ENCODE measurements at places on chromosomes 7 and 10.
A peak's percentile ranks its signal among the peaks of the same experiment; 100 is the strongest.

DNA sequence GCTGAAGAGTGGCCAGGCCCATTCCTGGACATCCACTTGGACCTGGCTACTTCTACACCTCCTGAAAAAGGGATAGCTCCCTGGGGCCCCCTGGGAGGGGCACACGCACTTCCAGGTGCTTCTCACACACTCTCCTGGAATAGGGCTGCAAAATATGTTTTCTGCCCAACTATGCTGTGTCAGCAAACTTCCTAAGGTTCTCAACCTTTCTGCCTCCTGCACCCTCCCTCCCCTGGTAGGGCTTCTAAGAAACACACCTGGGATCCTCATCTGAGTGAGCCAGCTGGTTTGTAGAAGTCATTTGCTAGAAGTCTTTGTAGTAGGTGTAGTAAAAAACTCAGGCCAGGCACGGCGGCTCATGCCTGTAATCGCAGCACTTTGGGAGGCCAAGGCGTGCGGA, 136.5 kb downstream of the ZMYND11 start:
- DNase-seq: no peak

DNA sequence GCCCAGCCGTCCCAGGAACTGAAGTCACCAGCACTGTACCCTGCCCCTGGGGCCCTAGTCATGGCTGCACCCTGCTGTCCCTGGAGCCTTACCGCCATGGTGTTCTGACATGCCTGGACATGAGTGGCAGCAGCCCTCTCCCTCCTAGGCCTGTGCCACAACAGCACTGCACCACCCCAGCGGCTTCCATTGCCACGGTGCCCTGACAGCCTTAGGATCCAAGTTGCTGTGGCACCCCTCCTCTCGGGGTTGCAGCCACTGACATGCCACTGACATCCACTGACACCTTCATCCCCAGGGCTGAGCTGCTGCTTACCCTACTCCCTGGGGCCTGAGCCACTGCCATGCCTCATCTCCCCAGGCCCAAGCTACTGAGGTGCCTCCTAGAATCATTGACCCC, 39.6 kb upstream of the SHH start:
- DNase-seq: no peak

DNA sequence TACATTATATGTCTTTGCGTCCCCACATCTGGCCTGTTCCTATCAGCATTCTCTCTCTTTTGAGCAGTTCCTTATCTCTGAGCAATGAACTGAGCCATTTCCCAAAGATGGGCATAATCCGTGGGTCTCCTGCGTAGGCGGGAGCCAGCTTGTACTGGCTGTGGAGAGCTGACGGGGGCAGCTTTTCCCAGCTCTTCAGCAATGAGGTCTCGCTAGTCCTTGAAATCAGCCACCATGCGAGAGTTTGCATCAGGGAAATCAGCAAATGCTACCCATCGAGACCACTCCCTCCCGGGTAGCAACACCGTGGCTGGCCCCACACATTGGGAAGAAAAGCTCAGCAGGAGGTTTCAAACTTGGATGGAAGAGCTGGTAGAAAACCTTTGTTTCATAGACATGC, 51.9 kb upstream of the FAM180A start:
- no peak for DNase-seq

GRCh38 chr7:477626-478220, 41.9 kb downstream of the PDGFA start:
- peak; percentile 30 for DNase-seq

GRCh38 chr10:33245343-33245742, 89.1 kb downstream of the NRP1 start:
- DNase-seq: no peak

DNA sequence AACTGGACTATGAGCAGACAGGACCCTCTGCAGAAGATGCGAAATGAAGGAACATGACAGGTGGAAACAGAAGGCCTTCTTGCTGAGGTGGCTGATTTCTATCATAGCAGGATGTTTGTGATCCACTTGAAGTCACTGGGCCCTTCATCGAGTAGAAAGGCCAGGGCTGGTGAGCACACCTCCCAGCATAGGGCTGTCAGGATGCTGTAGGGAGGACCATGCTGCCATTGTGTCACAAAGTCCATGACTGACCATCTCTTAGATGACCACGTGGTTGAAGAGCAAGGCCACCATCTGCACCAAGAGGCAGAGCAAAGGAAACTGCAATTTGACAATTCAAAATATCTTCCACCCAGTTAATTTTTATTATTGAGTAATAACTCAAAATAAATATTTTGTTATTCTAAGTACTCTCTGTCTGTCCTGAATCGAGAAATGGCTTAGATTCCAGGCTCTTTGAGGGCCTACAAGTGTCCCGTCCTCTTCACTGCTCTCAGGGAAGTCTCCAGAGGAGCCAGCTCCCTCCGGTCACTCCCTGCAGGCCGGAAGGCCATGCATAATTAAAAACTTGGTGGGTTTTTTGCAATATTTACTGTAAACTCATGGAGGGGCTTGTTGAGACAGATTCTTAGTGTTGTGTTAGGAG, 249.3 kb upstream of the ZMIZ1 start:
- no peak for DNase-seq

GRCh38 chr10:128734161-128734560, 607.9 kb upstream of the MKI67 start:
- no peak for DNase-seq

GRCh38 chr10:117364110-117364960, 10.9 kb downstream of the PDZD8 start:
- DNase-seq: peak; percentile 52

DNA sequence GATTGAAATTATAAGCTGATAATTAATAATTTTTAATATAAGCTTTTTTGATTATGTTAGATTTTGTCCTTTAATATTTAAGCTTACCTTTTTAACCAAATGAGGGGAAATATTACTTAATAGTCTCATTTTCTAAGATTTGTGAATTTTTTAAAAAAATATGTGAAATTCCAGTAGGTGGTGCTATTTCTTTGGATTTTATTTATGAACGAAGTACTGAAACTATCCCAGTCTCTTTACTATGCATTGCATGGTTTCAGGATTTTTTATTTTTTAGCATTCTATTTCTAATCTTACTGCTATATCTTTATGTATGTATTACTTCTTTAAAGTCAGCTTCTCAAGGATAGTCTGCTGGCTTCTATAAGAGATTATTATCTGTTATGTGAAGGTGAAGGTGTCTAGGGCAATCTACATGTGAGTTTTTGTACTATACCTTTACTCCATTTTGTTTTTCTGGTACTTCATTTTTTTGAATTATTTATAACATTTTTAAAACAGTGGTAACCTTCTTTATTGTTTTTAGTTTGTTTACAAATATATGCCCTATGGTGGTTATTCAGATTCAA, 78.3 kb downstream of the ATRNL1 start:
- DNase-seq: peak; percentile 2

DNA sequence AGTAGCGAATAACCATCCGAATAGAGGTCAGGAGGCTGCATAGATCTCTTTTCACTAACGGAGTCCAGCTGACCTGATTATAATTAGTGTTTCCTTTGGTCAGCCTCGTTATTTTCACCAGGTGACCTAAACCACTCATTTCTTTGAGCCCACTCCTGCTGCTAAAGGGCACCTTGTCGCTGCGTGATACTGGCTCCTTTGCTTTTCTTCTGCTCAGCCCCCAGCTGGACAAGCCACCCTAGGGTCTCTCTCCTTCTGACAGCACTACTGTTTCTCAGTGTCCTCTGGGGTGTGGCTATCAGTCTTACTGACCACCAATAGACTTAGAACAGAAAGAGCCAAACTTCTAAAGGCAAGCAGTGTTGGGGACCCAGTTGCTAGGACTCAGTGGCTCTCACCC, 2.7 kb upstream of the IGFBP3 start:
- no peak for DNase-seq

GRCh38 chr10:65765006-65765541, 1160.8 kb upstream of the LRRTM3 start:
- DNase-seq: no peak

- no peak for DNase-seq
Measured at GRCh38 chr10:102675011-102675665, 30.9 kb downstream of the TRIM8 start.

DNA sequence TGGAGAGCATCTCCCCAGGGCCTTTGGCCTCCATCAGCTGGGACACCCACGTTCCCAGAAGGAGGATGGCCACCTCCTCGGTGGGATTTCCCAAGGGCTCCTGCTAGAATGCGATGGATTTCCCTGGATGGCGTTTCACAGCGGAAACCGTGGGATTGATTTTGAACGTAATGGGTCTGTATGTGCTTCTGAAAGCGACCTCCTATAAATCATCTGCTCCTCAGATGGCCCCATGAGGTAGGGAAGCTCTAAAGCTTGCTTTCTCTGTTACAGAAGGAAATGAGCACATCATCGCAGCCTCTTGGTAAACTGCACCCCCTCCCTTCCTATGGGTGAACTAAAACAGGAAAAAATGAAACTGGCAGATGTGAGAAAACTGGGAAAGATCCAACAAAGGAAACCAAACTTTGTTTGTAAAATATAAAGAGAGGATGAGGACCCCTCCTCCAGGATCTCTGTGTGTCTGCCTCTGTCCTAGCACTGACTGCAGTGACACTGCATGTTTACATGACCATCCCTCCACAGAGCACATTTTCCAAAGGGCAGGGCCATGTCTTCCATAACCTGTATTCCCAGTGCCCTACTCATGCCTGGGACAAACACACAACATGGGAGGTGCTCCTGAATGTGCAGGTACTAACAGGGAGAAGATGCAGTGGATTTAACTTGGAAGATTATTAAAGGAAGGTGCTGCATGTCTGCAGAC, 57.6 kb downstream of the LYZL1 start:
- DNase-seq: no peak

DNA sequence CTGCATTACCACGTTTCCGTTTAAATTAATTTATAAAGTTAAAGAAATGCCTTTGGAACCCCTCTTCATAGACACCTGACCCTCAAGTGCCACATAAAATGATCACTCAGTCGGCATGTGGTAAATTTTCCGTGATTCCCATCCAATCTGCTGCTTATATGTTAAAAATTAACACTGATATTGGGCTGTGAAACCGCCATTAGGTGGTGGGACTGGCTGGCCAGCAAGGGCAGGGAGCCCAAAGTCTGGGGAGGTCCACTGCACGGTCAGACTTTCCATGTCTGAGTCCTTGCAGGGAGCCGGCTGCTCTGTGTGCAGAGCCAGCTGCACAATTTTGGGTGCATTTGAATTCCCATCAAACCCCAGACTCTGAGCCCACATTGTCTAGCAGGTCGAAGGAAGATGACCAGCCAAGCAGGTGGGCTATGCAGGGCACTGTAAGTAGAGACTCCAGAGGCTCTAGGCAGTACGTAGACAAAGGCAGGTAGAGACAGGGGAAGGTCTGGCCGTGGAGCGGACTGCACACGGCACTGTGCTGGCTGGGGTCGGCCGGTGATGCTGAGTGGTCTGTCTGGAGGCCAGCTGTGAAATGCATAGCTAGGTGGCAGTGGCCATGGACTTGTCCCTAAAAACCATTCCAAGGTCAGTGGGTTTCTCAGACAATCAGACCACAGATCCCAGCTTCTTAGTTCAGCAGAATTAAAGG, 122.9 kb downstream of the SH3PXD2A start:
- no peak for DNase-seq

GRCh38 chr10:43885252-43885651, 236.6 kb upstream of the ZNF32 start:
- no peak for DNase-seq

GRCh38 chr10:5951167-5951711, 26.1 kb downstream of the IL15RA start:
- peak; percentile 32 for DNase-seq

- peak; percentile 64 for DNase-seq
Measured at GRCh38 chr7:43954524-43955228, 28.4 kb downstream of the UBE2D4 start.

DNA sequence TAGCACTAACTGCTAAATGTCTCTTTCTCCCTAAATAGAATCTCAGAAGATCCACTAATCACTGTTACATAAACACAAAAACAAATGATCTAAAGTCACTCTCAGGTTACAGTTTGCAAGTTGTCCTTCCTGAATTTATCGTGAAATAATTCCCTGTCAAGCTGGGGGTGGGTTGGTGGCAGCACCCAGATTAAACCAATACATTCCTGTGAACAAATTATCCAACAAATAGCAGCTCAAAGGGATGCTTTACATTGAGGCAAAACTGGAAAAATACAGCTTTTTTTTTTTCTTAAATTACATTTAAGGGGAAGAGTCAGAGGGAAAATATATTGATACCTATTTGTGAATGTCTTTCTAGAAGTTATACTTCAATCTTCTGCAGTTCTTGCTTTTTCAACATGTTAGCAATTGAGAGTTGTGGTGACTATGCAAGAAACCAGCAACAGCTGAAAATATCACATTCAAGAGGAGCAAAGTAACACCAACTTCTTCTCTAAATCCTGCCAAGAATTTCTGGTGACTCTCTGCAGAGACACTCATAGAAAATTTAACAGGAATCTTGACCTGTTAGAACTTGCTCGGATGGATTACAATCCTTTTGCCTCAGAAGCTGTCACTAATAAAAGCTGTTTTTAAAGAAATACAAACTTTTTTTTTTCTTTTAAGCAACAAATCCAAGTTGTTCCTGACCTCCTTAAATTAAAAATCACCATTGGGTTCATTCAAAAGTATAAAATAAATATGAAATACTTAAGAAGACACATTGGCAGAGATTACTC, 18.9 kb downstream of the LMOD2 start:
- DNase-seq: peak; percentile 38

GRCh38 chr7:135428879-135429278, 81.0 kb downstream of the CNOT4 start:
- no peak for DNase-seq

DNA sequence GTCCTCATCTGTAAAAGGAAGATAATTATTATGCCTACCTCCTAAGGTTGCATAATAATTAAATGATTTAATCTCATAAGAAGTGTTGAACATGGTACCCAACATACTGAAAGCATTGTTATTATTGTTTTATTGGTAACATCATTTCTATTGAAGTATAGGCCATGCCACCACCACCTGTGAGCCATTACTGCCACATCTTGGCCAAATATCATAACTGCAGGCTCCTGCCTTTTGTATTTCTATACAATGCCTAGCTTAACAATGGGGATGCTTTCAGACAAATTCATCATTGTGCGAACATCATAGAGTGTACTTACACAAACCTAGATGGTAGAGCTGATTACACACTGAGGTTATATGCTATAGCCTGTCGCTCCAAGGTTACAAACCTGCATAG, 61.1 kb upstream of the NPSR1 start:
- peak; percentile 7 for DNase-seq

DNA sequence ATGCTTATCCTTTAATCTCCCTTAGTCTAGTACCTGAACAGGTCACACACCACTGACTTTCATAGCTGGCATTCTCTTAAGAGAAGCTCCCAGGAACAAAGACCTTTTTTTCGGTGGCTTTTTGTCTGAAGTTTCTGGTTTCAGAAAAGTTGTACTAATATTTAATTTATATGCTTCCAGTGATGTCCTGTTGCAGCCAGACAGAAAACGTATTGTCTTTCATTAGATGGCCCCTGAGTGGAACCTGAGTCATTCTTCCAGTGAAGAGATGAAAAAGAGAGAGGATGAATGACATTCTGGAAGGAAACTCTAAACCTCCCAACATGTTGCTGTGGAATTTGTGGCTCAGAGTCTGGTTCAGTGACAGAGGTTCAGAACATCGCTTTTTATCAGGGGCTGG, 274.8 kb upstream of the TAC1 start:
- DNase-seq: no peak

DNA sequence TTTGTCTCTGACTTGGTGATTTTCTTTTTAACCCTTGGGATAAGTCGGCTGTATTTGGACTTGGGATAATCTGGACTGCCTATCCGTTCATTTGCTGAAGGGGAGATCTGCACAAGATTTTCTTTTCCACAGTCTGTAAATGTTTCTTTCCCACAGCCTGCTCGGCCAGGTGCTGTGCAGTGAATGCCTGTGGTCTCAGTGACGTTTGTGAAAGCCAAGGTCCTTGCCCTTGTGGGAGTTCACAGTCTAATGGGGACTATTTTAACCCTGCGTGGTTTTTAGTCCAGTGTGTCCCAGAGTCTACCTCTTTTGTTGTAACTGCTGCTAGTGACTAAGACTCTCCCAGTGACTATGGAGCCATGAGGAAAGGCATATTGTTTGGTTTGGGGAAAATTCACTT, 8.9 kb downstream of the PNLIP start:
- no peak for DNase-seq
